Activated CD8-positive, alpha-beta memory T cell treated with anti-CD3 and anti-CD28 coated beads, Interleukin-2, amount 50 U/mL, for 48 hours (primary cell): ENCODE measurements at places on chromosomes 6 and 20.
A peak's percentile ranks its signal among the peaks of the same experiment; 100 is the strongest.

DNA sequence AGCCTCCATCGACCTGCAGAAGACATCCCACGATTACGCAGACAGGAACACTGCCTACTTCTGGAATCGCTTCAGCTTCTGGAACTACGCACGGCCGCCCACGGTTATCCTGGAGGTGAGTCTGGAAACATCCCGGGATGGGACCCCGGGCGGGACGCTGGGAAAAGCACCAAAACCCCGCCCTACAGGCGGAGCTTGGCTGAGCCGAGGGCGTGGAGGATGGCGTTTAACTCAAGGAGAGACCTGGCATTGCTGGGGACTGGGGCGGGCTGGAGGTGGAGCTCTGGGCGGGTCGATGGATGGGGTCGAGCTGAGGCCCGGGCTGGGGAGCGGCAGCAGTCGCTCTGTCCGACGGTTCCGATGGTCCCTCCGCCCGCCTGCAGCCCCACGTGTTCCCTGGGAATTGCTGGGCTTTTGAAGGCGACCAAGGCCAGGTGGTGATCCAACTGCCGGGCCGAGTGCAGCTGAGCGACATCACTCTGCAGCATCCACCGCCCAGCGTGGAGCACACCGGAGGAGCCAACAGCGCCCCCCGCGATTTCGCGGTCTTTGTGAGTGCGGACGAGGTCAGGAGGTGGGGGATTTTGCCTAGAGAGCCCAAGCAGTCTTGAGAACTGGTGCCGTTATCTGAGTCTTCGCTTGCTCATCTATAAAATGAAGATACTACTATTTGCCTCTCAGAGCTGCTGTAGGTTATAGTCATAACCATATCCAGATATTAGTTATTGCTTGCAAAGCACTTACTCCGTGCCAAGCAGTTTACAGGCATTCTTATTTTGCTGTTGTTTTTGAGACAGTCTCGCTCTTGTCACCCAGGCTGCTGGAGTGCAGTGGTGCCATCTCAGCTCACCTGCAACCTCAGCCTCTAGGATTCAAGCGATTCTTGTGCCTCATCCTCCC lies 3.8 kb downstream of the SPAG4 start:
- peak; percentile 91 for DNase-seq

GRCh38 chr6:14751645-14752175 lies 494.2 kb upstream of the JARID2 start:
- DNase-seq = no peak

DNA sequence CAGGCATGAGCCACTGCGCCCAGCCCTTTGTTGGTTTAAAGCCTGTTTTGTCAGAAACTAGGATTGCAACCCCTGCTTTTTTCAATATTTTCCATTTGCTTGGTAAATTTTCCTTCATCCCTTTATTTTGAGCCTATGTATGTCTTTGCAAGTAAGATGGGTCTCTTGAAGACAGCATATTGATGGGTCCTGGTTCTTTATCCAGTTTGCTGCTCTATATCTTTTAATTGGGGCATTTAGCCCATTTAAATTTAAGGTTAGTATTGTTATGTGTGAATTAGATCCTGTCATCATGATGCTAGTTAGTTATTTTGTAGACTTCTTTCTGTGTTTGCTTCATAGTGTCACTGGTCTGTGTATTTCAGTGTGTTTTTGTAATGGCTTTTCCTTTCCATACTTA lies 46.8 kb downstream of the ZC2HC1B start:
- DNase-seq = no peak

GRCh38 chr6:71179249-71179885 lies 109.2 kb upstream of the OGFRL1 start:
- no peak for DNase-seq

DNA sequence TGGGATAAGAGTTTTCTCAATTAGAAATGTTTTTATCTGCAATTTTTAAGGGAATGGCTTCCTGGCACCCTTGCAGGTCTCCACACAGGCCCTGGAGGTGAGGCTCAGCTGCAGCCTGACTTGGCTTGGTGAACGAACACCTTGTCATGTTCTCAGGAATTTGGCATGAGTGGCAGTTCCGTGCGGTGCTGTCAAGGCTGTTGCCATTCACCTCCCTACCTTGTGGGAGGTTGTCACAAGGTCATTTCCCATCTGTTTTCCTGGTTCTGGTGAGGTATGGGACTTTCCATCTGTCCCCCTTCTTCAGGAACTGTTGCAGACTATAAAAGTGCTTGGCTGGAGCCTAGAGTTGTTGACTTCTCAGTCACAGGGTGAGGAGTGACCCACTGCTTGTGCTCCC lies 82.9 kb downstream of the ELOVL4 start:
- DNase-seq = no peak

- DNase-seq = no peak
Measured at GRCh38 chr6:155461556-155461955, 5.9 kb upstream of the NOX3 start.
